ENCODE measurements at places on chromosomes 6 and 20.

DNA sequence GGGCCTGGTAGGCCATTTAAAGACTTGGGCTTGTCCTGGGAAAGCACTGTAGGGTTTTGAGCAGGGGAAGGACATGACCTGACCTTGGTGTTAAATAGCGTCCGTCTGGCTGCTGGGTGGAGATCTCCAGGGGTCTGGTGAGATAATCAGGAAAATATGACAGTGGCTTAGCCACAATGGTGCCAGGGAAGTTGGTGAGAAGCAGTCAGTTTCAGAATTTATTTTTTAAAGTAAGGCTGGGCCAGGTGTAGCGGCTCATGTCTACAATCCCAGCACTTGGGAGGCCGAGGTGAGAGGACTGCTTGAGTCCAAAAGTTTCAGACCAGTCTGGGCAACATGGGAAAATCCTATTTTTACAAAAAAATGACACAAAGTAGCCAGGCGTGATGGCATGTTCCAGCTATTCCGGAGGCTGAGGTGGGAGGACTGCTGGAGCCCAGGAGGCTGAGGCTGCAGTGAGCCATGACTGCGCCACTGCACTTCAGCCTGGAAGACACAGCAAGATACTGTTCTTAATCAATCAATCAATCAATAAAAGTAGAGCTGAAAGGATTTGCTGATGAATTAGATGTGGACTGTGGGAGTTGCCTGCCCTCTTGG lies 41.4 kb downstream of the BCL2L1 start:
- no peak for DNase-seq

DNA sequence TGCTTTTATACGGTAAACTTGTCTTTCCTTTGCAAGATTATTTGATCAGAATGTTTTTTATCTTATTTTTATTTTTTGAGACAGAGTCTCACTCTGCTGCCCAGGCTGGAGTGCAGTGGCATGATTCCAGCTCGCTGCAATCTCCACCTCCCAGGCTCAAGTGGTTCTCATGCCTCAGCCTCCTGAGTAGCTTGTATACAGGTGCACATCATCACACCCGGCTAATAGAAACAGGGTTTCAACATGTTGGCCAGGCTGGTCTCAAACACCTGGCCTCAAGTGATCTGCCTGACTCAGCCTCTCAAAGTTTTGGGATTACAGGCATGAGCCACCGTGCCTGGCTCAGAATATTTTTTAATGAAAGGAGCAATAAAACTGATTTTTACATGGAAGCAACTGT lies 8.9 kb upstream of the LPIN3 start:
- no peak for DNase-seq

DNA sequence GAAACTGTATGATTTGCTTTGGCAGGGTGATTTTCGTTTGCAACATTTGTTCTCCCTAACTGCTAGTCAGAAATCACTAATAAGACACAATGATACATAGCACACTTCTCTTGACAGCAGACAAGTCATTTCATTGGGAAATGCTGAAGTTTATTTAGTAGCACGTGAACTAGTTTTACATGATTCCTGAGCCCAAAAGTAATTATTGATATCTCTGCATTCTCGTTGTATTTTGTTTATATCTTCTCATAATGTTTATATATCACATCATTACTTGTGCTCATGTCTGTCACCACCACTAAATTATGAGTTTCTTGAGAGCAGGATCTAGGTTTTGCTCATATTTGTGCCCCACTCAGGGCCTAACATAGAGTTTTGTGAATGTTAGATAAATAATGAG lies 151.7 kb downstream of the KIF6 start:
- DNase-seq = no peak

- DNase-seq = no peak
These were observed 20.3 kb upstream of the ZFAND3 start for GRCh38 chr6:37799263-37799644.

GRCh38 chr20:16229813-16230212 lies 343.4 kb downstream of the KIF16B start:
- no peak for DNase-seq

All from dorsolateral prefrontal cortex (tissue), 122 donors.